ENCODE measurements at places on chromosomes 13 and 19.

- no peak for DNase-seq
These were observed 192.2 kb upstream of the KL start for GRCh38 chr13:32824061-32824460.

- no peak for DNase-seq
These were observed 571 bp upstream of the DHRS12 start for GRCh38 chr13:51804295-51805172.

DNA sequence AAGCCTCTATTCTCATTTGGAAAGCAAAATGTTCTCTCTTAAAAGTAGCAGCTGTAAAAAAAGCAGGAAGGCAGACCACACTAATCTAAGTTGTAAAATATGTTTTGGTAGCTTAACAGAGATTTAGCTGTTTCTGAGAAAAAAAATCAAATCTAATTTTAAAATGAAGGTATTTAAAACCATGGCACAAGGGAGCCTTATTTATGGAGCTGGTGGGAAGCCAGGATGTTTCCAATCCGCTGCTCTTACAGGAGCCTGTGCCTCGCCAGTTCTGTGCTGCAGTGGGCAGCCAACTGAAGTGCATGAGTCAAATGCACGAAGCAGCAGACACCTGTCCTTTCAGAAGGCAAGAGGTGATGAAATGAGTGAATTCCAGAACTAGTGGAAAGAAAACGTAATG is 28.2 kb downstream of the GPC6 start:
- DNase-seq, result no peak

- no peak for DNase-seq
These were observed 4.4 kb downstream of the FFAR1 start for GRCh38 chr19:35352177-35352447.

- no peak for DNase-seq
These were observed 23.6 kb downstream of the DCAF15 start for GRCh38 chr19:13975870-13976269.

DNA sequence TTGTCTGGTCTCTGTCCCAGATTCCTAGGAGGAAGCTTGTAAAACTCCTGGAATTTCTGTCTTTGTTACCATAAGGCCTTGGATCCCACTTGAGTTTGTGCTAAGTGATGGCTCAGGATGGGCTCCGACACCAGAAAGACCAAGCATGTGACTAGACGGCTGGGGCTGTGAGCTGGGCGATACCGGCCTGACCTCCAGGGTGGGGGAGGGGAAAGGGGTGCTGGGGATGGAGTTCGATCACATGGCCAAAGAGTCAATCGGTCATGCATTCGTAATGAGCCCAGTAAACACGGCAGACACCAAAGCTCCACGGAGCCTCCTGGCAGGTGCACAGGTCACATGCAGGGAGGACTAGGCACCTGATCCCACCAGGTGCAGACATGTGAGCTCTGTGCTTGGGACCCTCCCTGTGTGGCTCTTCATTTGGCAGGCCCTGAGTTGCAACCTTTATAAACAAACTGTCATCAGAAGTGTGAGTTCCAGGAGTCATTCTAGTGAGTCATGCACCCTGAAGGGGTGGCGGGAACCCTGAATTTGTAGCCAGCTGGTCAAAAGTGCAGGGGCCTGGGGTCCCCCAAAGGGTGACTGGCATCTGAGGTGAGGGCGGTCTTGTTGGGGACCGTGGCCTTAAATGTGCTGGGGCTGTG is 27.1 kb downstream of the ELAVL1 start:
- no peak for DNase-seq

- DNase-seq, result no peak
These were observed 3.6 kb downstream of the DACH1 start for GRCh38 chr13:71863254-71863865.

GRCh38 chr13:48402325-48402932 is 10.5 kb downstream of the LPAR6 start:
- no peak for DNase-seq

DNA sequence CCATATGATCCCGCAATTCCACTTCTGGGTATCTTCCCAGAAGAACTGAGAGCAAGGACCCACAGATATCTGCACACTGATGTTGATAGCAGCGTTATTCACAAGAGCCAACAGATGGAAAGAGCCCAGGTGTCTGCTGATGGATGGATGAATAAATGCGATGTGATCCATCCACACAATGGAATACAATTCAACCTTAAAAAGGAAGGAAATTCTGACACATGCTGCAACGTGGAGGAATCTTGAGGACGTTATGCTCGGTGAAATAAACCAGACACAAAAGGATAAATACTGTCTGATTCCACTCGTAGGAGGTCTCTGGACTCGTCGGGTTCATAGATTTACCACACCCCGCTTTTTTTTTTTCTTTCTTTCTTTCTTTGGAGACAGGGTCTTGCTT is 21.8 kb downstream of the ARHGEF18 start:
- DNase-seq, result no peak

- DNase-seq, result no peak
These were observed 107.6 kb downstream of the PIBF1 start for GRCh38 chr13:72889495-72889894.

GRCh38 chr19:44745341-44745831 is 3.1 kb upstream of the BCL3 start:
- DNase-seq, result peak; percentile 88

- no peak for DNase-seq
These were observed 621.1 kb upstream of the KLHL1 start for GRCh38 chr13:70729369-70729768.

GRCh38 chr13:95492044-95492801 is 60.3 kb upstream of the CLDN10 start:
- no peak for DNase-seq

- no peak for DNase-seq
These were observed 1.2 kb downstream of the LSM4 start for GRCh38 chr19:18321734-18322102.

- peak; percentile 29 for DNase-seq
These were observed at the start of gene TRAPPC6A for GRCh38 chr19:45177817-45178261. Gene TRAPPC6A, minus strand, starts transcription at chr19:45178237. Its CDS starts 19 bp downstream, at chr19:45178218.

DNA sequence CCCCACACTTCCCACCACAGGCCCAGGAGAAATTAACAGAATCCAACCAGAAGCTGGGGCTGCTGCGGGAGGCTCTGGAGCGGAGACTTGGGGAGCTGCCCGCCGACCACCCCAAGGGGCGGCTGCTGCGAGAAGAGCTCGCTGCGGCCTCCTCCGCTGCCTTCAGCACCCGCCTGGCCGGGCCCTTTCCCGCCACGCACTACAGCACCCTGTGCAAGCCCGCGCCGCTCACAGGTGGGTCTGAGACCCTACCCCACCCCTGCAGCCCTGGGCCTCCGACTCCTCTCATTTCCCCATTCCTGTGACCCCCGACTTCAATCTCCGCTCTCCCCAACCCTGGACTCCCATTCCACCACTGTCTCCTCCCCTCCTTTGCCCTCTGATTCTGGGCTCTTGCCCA is 17.8 kb downstream of the PKN1 start:
- DNase-seq, result no peak

GRCh38 chr13:40208517-40208916 is 457.9 kb downstream of the FOXO1 start:
- no peak for DNase-seq

DNA sequence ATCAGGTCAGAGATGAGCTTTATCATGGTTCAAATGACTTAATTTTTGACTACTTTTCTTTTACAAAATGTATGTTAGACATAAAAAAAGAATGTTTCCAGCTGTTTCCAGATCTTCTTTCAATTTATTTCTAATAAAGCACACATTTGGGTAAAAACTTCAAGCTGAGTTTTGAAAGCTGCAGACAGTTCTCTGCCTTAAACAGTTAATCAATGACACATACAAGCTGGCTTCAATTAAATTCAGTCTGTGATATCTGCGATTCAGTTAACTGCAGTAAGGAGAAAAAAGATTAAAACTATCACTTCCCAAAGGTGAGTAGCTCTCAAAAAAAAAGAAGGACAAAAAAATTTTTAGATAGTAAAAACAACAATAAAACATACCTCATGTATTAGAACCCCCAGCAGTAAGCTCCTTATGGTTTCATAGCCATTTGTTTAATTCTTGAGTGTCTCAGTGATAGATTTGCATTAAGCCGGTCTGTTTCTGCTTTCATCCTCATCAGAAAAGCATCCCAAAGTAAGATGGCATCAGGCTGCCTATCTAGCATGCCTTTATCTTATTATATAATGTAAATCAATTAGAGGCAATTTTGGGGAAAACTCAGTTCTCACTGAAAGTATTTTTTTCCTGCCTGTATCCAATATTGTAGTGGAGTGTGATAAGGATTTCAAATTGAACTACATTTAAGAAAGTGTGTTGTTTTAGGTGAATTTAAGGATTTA is 81.8 kb upstream of the STARD13 start:
- DNase-seq, result peak; percentile 24

DNA sequence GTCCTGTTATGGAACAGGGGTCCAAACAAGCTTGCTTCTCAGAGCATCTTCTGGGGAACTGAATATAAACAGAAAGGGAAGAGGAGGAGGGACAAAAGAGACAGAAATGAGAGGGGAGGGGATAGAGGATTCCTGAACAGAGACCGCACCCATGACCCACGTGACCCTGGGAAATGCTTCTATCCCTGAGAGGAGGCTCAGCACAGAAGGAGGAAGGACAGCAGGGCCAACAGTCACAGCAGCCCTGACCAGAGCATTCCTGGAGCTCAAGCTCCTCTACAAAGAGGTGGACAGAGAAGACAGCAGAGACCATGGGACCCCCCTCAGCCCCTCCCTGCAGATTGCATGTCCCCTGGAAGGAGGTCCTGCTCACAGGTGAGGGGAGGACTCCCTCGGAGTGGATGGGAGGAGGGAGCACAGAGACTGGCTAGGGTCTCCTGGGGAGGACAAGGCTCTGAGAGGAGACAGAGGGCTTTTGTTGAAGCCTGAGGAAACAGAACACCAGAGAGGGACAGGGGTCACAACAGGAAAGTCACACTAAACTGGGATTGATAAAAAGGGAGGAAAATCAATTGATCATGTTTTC is at the start of gene CEACAM6:
Gene CEACAM6, plus strand, starts transcription at position 203 of the 586 bp plus-strand sequence. Its CDS starts 109 bp downstream, at position 312.
- DNase-seq, result no peak

- peak; percentile 61 for DNase-seq
These were observed 4.3 kb downstream of the RUVBL2 start for GRCh38 chr19:48997972-48998371.

DNA sequence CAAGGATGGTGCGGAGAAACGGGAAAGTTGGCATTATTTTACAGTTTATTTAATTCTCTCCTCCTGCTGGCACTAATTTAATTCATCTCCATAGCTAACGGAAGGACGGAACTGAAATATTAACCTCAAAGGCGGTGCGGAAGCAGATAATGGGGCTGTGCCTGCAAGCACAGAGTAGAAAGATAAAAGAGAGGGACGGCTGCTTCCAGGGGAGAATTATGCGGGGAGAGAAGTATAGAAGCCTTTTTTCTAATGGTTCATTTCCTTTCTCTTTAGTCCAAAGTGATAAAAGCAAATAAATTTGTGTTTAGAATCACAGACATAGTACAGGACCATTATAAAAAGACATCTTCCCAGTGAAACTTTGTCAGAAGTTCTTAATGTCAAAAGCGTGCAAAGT is 34.5 kb upstream of the UQCRFS1 start:
- DNase-seq, result no peak

DNA sequence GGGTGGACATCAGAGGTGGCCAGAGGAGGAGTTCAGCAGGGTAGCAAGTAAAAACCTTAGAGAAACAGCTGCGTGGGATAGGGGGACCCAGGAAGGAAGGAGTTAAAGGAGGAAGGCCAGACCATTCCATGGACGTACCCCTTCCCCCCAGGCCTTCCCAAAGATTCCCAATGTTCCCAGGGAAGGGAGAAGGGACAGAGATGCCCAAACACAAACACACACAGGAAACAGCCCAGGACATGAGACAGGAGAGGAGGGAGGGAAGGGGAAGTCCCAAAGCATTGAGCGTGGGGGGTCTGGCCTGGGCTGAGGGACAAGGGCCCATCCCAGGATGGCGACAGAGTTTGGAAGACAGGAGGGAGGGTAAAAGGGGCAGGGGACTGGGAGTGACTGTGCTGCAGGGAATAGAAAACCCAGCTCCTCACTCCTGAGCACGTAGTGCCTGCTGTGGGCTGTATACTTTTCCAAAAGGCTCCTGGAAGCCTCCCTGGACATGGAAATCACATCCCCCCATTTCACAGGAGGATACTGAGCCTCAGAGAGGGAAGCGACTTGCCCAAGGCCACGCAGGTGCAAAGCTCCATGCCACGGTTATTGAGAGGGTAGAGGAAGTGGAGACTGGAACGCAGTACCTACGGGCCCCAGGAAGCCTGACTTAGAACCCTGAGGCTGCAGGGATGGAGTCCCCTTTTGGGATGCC is 1.1 kb downstream of the SYDE1 start:
- DNase-seq, result peak; percentile 38

DNA sequence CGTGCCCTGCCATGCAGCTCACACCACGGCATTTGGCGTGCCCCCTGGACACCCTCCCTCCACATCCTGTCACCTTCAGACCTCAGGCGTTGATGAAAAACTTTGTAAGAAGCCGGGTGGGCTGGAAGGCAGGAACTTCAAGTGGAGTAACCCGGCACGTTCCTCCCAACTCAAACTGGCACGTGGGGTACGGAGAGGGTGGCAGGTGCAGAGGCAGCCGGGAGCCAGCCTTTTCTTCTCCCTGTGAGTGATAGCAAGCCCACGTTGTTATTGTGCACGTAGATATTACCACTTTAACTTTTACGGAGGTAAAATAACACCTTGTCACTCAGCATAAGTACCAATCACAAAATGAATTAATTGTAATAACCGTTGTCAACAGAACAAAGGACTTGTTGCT is 198.0 kb downstream of the ZNF536 start:
- DNase-seq, result no peak

GRCh38 chr19:3606690-3607289 is at the start of gene TBXA2R:
Gene TBXA2R, minus strand, starts transcription at chr19:3606875. Its CDS starts 6,241 bp downstream, at chr19:3600634.
- DNase-seq, result peak; percentile 67

DNA sequence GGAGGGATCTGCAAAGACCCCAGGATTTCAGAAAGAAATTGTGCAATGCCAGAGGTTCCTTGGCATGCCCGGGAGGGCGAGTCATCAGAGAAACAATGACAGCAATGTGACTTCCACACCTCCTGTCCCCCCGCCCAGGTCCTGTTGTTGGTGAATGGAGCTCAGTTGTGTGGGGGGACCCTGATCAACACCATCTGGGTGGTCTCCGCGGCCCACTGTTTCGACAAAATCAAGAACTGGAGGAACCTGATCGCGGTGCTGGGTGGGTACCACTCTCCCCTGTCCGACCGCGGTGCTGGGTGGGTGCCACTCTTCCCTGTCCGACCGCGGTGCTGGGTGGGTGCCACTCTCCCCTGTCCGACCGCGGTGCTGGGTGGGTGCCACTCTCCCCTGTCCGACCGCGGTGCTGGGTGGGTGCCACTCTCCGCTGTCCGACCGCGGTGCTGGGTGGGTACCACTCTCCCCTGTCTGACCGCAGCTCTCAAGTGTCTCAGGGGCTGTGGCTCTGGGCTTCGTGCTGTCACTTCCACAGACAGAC is 5.2 kb upstream of the F10 start:
- DNase-seq, result no peak

Measured in fibroblast of skin of scalp (primary cell).